ENCODE measurements at places on chromosomes 16 and 17.

DNA sequence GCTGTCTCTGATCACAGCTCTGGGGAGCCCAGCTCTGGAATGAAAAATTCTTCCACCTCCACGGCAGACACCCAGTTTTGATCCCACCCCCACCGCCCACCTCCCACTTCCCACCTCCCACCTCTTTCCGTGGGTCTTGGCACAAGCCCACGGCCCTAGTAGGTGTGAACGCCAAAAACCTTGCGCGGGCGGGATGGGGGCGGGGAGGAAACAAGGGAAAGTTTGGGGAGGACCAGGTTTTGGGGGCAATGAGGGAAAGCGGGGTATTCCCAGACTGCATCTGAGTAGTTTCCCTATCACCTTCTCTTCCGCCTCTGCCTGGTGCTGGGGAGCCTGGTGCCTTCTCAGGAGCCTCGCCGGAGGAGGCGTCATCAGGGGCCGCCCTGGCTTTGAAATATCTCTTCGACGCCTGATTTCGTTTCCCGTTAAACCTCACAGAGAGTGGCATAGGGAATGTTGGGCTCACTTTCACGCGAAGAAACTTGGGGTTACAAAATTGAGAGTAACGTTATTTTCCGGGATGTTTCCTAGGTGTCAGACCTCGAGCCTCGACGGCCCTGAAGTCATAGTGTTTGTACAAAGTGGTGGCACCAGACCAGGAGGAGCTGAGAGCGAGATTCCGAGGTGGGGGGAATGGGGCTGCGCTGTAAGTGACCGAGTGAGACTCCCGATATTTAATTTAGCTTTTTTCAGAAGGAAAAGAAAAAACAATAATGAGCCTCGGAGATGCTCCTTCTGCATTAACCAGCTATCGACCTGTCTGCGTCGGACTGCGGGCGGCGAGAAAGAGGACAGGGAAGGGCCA, 1.6 kb upstream of the IRX3 start:
- no peak overlapping the region for H3K4me3 ChIP-seq
- peaks cover 11% of the 10 kb centered on the region for H3K36me3 ChIP-seq
- peaks cover 75% of the 10 kb centered on the region for H3K27me3 ChIP-seq

- no peaks in the 10 kb centered on the region for H3K27me3 ChIP-seq
- H3K36me3 ChIP-seq, result no peaks in the 10 kb centered on the region
- DNase-seq, result no peak
- no peak overlapping the region for H3K4me3 ChIP-seq
- H3K4me1 ChIP-seq, result peaks cover 52% of the 10 kb centered on the region
These were observed 62.5 kb upstream of the TOB1 start for GRCh38 chr17:50928646-50929045.

DNA sequence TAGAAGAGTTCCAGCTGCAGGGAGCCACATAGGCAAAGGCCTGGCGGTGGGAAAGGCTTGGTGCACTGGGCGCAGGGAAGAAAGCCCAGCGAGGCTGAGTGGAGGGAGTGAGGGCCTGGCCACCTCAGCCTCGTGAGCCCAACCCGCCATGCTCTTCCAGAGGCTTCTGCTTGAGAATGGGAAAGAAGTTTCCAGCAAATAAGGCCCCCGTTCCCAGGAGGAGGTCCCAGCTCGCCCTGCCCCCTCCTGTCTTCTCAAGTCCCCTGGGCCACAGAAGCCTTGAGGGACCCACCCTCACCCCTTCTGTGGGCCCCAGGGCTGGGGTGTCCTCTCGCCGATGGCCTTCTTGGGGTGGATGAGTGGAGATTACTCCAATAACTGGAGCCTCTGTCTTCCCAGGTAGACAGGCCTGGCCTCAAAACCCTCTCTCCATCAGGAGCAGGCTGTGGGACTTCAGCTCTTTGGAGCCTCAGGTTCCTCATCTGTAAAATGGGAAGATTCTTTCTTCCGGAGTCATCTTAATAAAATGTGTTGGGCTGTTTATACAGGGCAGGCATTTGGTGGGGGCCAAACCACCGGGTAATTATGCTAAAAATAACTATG, 933 bp upstream of the SNN start:
- no peak for DNase-seq
- peaks cover 67% of the 10 kb centered on the region for H3K4me1 ChIP-seq
- H3K4me3 ChIP-seq, result peak overlapping the region; percentile 52

GRCh38 chr17:55421179-55421934, at the start of gene MMD:
Gene MMD, minus strand, starts transcription at chr17:55421835. Its CDS starts 140 bp downstream, at chr17:55421695.
- no peak for DNase-seq
- peak within 1 kb of the TSS; percentile 89 for H3K4me3 ChIP-seq

- H3K27ac ChIP-seq, result no peak overlapping the region
- no peak overlapping the region for H3K4me3 ChIP-seq
- H3K36me3 ChIP-seq, result peaks cover 2% of the 10 kb centered on the region
- DNase-seq, result peak; percentile 11
These were observed 135.2 kb downstream of the SHISA9 start for GRCh38 chr16:13036600-13036999.

- H3K4me1 ChIP-seq, result peaks cover 4% of the 10 kb centered on the region
- H3K27me3 ChIP-seq, result no peaks in the 10 kb centered on the region
- no peak overlapping the region for H3K27ac ChIP-seq
- no peak overlapping the region for H3K4me3 ChIP-seq
These were observed 267.3 kb downstream of the SLC39A11 start for GRCh38 chr17:72825218-72825617.
